Articular chondrocyte of knee joint (primary cell): ENCODE measurements at places on chromosomes 3 and 15. TPM values are rescaled to one million over a fixed set of nuclear protein-coding genes. Genes with fewer than 3 reads are reported as not detected.

ASB14 gene
- under 0.01 and 0.11 TPM in 2 replicates for total RNA-seq

ITIH1 gene
- not detected in 2 replicates for total RNA-seq

NEO1 gene
- 27.3 and 28.6 TPM in 2 replicates for total RNA-seq

B3GALNT1 gene
- 34.0 and 53.1 TPM in 2 replicates for total RNA-seq
